ENCODE measurements at places on chromosomes 16 and 17.

GRCh38 chr16:47978491-47979163, 177.2 kb downstream of the ABCC12 start:
- no peak for DNase-seq

GRCh38 chr17:48071654-48072053, 23.5 kb downstream of the NFE2L1 start:
- DNase-seq, result no peak

DNA sequence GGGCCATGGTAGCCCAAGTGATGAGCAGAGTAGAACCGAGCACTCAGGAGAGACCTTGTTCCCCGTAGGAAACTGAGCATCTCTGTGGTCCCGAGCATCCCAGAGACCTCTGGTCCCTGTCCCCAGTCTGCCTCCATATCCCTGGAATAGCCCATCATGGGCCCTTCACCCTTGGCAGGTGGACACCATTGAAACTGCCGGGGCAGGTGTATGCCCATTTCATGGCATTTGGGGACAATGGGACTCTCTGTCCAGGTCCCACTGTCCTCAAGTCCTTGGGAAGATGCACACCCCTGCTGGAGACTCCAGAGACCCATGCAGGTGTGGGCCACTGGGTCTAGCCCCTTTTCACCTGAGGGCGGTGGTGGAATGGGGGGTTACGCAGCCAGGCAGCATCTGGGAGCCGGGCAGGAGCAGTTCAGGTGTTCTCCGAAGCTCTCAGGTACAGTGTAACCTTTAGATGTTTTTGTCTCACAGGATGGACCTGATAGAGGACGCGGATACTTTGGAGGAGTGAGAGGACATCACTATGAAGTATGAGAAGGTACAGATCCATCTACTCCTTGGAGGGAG, 75.9 kb downstream of the GOSR1 start:
- no peak for DNase-seq

GRCh38 chr17:58789160-58789559, 33.5 kb downstream of the PPM1E start:
- no peak for DNase-seq

DNA sequence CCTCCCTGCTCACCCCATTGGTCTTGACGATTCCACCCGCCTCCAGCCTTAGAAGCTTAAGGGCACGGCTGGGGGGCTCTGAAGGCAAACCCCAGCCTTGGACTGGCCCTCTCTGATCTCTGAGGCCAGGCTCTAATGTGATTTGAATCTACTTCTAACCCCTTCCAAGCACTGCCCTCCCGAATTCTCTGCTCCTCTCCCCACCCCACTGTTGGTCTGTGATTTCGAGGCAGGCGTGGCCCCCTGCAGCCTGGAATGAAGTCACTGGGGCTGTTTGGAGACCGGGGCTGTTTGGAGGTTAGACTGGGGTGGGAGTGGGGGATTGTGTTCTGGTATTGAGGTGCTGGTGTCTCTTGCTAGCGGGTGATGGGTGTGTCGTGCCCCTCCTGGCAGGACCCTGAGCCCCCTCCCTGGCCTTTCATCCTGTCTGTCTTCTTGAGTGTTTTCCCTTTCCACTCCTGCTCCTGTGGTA, 2.2 kb downstream of the GRB7 start:
- no peak for DNase-seq

DNA sequence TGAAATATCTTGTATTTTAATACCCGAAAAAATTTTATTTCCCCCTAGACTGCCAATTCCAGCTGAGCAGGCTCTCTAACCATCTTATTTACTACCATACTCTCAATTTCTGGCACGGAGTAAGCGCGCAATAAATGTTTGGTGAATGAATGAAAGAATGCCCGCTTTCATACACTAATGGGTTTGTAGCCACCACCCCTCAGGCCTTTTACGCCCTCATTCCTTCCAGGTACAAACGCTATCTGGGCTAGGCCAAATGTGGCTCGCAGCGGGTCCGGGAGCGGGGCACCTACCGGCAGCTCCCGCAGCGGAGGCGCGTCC, 536 bp upstream of the PLD2 start:
- no peak for DNase-seq

DNA sequence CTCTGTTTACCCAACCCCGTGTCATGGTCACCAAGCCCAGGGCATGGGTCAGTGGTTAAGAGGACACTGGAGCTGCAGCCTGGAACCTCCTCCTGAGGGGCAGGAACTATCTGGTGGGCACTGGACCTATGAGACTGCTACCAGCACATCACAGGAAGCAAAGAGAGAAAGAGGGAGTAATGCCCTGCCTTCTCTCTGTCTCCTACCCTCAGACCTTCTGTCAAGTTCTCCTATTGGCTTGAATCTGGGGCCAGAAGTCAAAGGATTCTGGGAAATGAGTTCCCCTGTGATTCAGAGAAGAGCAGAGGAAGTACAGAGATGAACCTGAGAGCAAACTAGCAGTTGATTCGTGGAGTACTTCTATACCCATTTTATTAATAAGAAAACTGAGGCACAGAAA, 123.0 kb upstream of the GNAO1 start:
- DNase-seq, result no peak

DNA sequence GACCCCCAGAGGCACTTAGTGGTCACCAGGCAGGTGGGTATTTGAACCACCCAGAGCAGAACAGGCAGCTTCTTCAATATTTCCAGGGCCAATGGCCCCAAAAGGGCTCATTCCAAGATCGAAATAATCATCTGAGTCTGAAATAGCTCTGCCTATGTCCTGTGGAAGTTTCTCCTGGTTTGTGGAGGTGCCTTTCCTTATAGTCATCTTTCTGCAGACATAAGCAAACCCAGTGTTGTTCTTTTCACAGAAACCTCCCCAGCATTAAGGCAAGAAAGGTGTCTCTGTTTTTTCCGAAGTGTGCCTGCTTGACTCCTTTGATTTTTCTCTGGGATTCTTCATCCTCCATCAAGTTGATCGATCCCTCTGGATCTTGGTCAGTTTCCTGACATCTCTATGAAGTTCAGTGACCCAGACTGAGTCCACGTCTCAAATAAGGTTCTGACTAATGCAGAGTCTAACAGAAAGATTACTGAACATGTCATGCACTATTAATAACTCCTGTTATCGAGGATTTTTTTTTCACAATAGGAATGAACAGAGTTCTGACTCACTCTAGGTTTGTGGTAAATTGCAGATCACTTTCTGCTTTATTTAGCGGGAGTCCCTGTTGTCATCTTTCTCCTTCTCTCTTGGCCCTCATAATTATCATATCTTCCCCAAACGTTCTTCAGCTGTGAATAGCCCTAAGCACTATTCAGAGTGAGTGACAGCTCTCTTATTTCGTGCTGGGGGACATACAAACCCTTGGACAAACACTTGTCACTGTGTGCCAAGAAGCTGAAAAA, 1.5 kb downstream of the LRRC3C start:
- DNase-seq, result no peak

GRCh38 chr17:49968405-49969133, 421 bp upstream of the DLX4 start:
- DNase-seq, result peak; percentile 43
